H1 (cell line): ENCODE measurements at places on chromosomes 5 and 9. TPM values are rescaled to one million over a fixed set of nuclear protein-coding genes. Genes with fewer than 3 reads are reported as not detected.
A peak's percentile ranks its signal among the peaks of the same experiment; 100 is the strongest.

DNA sequence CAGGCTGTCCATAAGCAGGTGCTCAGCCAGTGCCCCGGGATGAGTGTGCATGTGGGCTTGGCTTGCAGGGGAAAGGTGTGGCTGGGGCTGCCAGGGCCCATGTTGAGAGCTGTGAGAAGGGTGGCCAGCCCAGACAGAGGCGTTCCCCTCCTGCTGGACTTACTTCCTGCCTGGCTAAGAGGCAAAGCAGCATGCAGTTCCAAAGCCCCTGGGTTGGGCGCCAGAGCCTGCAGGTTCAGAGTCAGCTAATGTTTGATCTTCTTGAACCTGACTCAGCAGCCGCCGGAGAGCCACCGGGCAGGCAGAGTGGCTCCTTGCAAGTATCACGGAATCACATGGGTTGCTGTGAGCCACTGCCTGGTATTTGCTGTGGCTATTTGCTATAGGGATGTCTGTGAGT, 168.4 kb upstream of the MAP1B start:
- no peak for DNase-seq

GRCh38 chr9:69937833-69938535, 105.7 kb upstream of the MAMDC2 start:
- no peak for DNase-seq

- DNase-seq: no peak
These were observed 30.5 kb upstream of the CREBRF start for GRCh38 chr5:173025651-173026050.

DNA sequence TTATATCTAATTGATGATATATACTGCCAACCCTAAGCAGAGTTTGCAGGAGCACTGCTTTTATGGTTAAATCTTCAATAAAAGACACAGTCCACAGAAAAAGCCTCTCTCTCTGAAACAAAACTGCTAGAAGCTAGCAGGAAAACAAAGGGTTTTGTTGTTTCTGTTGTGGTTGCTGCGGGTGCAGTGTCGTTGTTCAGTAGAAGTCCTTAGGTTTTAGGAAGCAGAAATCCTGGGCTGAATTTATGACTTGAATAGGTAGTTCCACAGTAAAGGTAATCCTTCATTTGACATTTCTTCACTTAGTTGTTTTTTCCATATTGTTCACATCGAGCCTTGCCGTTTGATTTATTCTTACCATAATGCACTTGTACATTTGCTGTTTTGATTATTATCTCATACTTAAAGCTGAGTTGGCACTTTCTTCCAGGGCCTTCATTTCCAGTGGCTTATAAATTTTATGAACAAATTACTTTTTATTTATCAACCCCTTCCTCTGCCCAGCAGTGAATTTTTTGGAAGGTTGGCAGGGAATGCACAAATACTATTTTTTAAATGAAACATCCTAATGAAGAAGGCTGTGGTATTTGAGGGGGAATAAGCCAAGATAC, 209.6 kb upstream of the SLC30A5 start:
- no peak for DNase-seq

DNA sequence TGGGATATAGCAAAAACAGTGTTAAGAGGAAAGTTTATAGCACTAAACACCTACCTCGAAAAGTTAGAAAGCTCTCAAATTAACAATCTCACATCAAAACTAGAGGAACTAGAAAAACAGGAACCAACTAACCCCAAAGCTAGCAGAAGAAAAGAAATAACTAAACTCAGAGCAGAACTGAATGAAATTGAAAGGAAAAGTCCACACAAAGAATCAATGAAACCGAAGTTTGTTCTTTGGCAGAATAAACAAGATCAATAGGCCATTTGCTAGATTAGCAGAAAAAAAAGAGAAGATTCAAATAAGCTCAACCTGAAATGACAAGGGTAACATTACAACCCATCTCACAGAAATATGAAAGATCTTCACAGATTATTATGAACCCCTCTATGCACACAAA, 234.8 kb upstream of the ISL1 start:
- no peak for DNase-seq

- no peak for DNase-seq
These were observed 283.9 kb downstream of the AOPEP start for GRCh38 chr9:95010431-95010838.

Gene PHYHD1
- 14.1 and 18.1 TPM in 2 replicates for total RNA-seq

DNA sequence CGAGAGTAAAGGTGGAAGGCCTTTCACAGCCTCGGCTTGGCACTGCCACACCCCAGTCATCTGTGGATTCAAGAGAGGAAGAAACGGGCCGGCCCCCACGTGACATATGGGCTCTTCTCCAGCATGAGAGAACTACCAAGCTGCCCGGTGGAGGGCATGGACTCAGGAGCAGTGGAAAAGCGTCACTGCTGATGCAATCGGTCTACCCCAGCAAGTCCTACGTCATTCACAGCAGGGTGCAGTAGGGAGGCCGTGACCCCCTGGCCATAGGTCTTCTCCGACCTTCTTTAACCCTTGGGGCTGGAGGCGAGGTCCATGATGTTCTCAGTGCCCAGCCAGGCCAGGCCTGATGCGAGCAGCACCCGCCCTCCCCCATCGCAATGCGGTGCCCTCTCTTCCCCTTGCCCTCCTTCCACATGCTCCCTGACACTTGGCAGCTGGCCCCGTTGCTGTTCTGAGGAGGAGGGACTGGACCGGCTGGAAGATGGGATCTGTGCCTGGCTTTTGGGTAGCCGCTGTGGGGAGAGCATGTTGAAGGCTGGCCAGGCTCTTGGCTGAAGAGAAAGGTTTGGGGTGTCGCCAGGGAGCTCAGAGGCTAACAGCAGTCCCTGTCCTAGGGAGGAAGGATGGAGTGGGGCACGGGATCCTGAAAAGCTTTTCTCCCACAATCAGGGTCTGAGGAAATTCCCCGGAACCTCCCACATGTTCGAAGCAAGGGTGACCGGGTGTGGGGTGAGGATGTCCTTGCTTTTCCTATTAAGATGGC, 89.8 kb downstream of the LIFR start:
- no peak for DNase-seq

- no peak for DNase-seq
These were observed 152.7 kb downstream of the COL23A1 start for GRCh38 chr5:178437386-178438075.

GRCh38 chr5:4255441-4255840, 659.8 kb downstream of the IRX1 start:
- no peak for DNase-seq

DNA sequence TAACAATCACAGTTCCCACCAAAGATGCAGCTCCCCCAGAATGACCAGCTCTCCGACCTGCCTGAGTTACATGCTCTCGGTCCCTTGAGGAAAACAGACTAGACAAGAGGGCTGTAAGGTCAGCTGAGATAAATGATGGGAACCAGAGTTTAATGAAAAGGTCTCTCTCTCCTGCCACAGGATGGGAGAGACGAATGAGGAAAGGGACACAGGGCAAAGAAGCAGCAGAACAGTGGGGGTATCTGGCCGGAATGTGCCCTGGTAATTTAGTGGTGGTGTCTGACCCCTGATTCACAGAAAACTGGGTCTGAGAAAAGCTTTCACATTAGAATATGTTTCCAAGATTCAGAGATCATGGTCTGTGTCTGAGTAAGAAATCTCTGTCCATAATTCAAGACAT, 118.5 kb downstream of the BRINP1 start:
- DNase-seq: no peak

- DNase-seq: no peak
These were observed 76.6 kb downstream of the RICTOR start for GRCh38 chr5:38997591-38997990.

Gene ADGRD2
- total RNA-seq: 1.1 and 1.4 TPM in 2 replicates

DNA sequence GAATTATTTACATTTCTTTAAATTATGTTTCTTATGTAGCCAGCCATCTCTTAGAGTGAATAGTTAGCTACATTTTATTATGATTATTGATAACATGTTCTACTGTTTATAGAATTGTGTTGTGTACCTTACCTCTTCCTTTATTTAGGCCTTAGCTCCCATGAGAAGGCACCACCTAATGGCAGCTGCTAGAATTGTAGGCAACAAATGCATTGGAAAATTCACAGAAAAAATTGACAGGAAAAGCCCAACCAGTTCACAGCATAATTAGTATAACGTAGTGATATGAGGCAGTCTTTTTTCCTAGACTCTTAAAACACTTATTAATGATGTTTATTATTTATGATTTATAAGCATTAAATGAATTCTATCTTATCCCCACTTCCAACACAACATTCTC, 175.8 kb downstream of the WDR70 start:
- DNase-seq: no peak

Gene GABRA6
- total RNA-seq: not detected in 2 replicates

DNA sequence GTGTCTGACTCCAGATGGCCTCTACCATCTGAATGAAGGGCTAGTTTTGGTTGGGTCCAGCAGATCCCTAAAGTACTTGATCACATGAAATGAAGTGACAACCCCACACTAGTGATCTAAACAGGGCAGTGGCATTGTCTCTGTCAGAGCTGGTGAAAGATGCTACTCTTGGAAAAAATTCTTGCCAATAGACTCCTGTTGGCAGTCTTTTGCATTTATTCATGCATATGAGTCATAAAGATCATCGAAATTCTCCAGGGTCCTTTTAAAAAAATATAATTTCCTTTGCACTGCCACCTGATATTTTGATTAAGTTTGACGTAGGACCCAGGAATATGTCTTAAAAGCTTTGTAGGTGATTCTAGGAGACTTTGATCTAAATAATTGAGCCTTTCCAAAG, 135.1 kb upstream of the ELL2 start:
- DNase-seq: no peak

Gene CBY3
- 0.39 and 1.4 TPM in 2 replicates for total RNA-seq

GRCh38 chr5:103693517-103693916, 130.9 kb upstream of the NUDT12 start:
- DNase-seq: no peak

GRCh38 chr9:136572828-136573625, 27.2 kb upstream of the NOTCH1 start:
- DNase-seq: no peak

Gene PARP8
- 27.6 and 30.6 TPM in 2 replicates for total RNA-seq

DNA sequence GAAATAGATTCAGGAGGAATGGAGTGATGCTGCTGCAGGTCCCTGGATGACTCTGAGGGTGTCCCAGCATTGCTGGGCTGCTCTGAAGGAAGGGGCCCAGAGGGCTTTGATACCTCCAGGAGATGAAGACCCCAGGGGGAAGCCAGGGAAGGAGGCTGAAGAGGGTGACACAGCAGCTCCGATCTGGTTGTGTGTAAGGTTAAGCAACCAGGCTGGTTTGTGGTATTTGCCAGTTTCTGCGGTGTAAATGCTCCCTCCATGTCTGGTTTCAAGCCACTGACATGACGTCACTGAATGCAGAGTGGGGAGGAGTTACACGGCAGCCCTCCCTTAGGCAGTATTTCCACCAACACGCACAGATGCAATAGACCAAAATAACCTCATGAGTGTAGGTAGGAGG, 40.0 kb upstream of the ORM1 start:
- no peak for DNase-seq

DNA sequence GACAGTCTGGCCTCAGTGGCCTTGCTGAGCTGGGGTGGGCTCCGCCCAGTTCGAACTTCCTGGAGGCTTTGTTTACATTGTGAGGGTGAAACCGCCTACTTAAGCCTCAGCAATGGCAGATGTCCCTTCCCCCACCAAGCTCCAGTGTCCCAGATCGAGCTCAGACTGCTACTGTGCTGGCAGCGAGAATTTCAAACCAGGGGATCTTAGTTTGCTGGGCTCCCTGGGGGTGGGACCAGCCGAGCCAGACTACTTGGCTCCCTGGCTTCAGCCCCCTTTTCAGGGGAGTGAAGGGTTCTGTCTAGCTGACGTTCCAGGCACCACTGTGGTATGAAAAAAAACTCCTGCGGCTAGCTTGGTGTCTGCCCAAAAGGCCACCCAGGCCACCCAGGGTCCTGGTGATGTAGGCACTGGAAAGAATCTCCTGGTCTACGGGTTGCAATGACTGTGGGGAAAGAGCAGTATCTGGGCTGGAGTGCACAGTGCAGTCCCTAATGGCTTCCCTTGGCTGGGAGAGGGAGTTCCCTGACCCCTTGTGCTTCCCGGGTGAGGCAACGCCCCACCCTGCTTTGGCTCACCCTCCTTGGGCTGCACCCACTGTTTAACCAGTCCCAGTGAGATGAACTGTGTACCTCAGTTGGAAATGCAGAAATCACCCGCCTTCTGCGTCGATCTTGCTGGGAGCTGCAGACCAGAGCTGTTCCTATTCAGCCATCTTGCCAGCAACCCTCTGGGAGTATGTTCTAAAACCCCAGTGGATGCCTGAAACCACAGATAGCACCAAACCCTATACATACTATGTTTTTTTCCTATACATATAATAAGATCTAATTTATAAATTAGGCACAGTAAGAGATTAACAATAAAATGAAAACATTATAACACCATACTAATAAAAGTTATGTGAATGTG, 95.5 kb downstream of the TMEM161B start:
- no peak for DNase-seq

DNA sequence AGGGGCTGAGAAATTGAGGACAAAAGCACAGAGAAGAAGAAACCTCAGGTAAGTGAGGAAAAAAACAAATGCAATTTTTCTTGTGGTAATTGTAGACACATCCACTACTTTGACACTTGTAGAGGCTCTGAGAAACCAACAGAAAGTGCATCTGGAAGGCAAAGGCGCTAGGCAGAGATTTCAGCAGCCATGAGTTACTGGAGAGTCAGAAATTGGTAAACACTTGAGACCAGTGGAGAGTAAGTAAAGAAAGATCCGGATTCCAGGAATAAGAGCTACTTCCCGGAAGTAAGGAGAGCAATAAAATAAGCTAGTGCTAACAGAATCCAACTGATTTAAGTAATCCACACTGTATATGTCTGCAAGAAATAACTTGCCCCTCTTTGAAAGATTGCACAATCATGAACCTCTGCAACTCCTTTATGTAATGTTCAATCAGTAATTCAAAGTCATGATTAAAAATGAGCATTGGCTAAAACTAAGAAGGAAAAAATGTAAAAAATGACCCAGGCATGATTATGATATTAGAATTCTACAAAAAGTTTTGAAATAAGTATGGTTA, 382.1 kb downstream of the CDH18 start:
- no peak for DNase-seq

DNA sequence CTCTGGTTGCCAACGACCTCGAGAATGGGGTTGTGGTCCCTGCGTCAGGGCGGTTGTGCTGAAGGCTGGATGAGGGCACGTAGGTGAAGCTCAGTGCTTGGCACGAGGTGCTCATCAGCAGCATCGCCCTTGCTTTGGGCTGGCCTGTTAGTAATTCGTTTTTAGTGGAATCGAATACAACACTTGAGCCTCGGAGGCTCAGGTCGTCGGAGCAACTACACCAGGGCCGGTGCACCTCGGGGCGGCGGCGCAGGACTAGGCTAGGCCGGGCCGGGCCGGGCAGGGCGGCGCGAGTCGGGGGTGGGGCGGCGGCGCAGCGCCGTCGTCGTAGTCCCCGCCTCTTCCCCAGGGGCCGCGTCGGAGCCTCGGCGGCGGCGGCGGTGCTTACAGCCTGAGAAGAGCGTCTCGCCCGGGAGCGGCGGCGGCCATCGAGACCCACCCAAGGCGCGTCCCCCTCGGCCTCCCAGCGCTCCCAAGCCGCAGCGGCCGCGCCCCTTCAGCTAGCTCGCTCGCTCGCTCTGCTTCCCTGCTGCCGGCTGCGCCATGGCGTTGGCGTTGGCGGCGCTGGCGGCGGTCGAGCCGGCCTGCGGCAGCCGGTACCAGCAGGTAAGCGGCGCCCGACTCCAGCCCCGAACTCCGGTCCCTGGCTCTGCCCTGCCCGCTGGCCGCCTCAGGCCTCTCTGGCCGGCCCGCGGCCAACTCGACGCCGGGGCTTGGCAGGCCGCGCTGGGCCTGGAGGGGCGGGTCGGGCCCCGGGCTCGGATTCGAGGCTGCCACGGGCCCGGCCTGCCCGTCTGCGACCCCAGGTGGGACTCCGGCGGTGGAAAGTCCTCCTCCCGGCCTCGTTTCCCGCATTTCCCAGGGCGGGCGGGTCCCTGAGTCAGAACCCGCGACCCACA, at the start of gene NDFIP1:
TSS of gene NDFIP1 (plus strand) at position 348 of the 899 bp plus-strand sequence. CDS start at position 544, 196 bp downstream.
- peak; percentile 27 for DNase-seq

GRCh38 chr9:89149726-89150125, 28.9 kb downstream of the SHC3 start:
- DNase-seq: no peak

Gene SLC25A48
- 1.8 TPM in 2 replicates for total RNA-seq
